ENCODE measurements at places on chromosomes 1 and 21.

DNA sequence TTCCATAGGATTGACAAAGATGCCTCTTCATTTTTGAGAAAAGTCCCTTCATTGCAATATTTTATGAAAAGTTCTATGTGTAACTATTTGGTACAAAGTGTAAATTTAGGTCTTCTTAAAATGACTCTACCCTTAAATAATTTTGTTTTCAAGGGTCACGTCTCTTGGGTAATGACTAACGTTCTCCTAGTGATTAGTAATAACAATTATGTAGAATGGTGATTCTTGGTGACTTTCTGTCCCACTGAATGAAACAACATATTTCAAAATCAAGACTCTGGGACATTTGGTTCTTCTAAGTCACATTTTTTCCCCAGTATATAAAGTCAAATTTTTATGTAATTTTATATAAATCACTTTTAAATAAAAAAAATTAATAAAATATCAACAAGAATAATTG lies 277.5 kb upstream of the ADAMTS5 start:
- DNase-seq = no peak

GRCh38 chr1:64692911-64693310 lies 52.0 kb upstream of the RAVER2 start:
- no peak for DNase-seq

DNA sequence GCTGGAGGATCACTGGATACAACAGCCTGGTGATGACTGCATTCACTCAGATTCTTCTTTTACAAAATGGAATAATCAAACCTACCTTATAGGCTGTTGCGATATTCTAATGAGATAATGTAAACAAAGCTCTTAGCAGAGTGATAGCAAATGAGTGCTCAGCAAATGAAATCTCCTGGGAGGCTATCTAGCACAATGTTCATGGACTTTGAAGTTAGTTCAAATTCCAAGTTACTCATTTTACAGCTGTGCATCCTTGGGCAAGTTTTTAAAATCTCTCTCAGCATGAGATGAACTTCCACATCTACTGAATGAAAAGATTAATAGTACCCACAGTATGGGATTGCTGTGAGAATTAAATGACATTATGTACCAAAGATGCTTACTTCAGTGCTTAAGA lies 80.8 kb upstream of the PAPPA2 start:
- no peak for DNase-seq

DNA sequence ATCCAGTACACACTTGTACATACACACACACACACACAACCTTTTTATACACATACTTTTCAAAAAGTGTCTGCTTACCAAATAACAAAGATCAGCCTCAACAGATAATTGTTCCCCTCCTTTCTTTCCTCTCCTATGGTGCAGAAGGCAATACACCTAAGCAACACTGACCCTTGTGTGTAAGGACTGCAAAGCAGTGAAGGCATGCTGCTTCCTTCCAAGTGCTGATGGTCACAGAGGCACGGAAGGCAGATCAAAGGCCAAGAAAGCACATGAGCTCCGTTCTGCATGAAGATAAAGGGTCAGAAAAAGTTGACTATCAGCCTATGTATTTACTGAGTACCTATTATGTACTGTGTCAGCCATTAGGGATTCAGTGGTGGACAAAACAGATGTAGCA lies 168.8 kb downstream of the TNR start:
- no peak for DNase-seq

- DNase-seq = no peak
Observed at GRCh38 chr1:222390181-222390580, 157.7 kb downstream of the HHIPL2 start.

All from hippocampal formation (tissue), 2 donors.